ENCODE measurements at places on chromosomes 5 and 9. TPM values are rescaled to one million over a fixed set of nuclear protein-coding genes. Genes with fewer than 3 reads are reported as not detected.

PCDHGA10 gene
- total RNA-seq, result 10.2 TPM

INSL6 gene
- not detected for total RNA-seq

LCN10 gene
- not detected for total RNA-seq

PLEKHG4B gene
- total RNA-seq, result not detected

MYMK gene
- not detected for total RNA-seq

PCDHA9 gene
- 0.26 TPM for total RNA-seq

MRPS2 gene
- 11.6 TPM for total RNA-seq

C1QTNF2 gene
- 2.3 TPM for total RNA-seq

ENC1 gene
- 21.8 TPM for total RNA-seq

NIM1K gene
- 7.7 TPM for total RNA-seq

ZBED3 gene
- total RNA-seq, result 1.0 TPM

SH3GLB2 gene
- total RNA-seq, result 42.3 TPM

GPX8 gene
- total RNA-seq, result 84.7 TPM

IL3 gene
- total RNA-seq, result not detected

ORM2 gene
- total RNA-seq, result not detected

CCDC192 gene
- not detected for total RNA-seq

ARHGEF37 gene
- 5.3 TPM for total RNA-seq

PGM5 gene
- total RNA-seq, result 113 TPM

MARCOL gene
- not detected for total RNA-seq

ENTREP1 gene
- under 0.01 TPM for total RNA-seq

CKMT2 gene
- 19.3 TPM for total RNA-seq

NXNL2 gene
- total RNA-seq, result 1.3 TPM

PGGT1B gene
- 13.6 TPM for total RNA-seq

CTXN3 gene
- not detected for total RNA-seq

STK10 gene
- 16.0 TPM for total RNA-seq

RFX3 gene
- total RNA-seq, result 2.8 TPM

CNTFR gene
- 0.26 TPM for total RNA-seq

BTNL8 gene
- total RNA-seq, result not detected

BRD3OS gene
- 12.4 TPM for total RNA-seq

WDR70 gene
- total RNA-seq, result 37.5 TPM

TARS1 gene
- total RNA-seq, result 285 TPM

FOXD4L4 gene
- total RNA-seq, result 0.26 TPM

GDF9 gene
- total RNA-seq, result under 0.01 TPM

CCDC112 gene
- 7.4 TPM for total RNA-seq

FAM151B gene
- total RNA-seq, result 4.8 TPM

PCDHGB1 gene
- 3.1 TPM for total RNA-seq

RLN2 gene
- total RNA-seq, result not detected

PCDHB10 gene
- 0.77 TPM for total RNA-seq

PCDHGB7 gene
- 13.6 TPM for total RNA-seq

PCDHGA8 gene
- total RNA-seq, result 2.6 TPM

B4GALT1 gene
- total RNA-seq, result 24.1 TPM
